Upper lobe of left lung (tissue), 6 donors: ENCODE measurements at places on chromosomes 12 and 14. TPM values are rescaled to one million over a fixed set of nuclear protein-coding genes. Genes with fewer than 3 reads are reported as not detected.

GRCh38 chr14:24925771-24926374 lies 124.1 kb downstream of the STXBP6 start:
- no peak overlapping the region for H3K27ac ChIP-seq
- H3K27me3 ChIP-seq: no peaks in the 10 kb centered on the region
- no peak overlapping the region for H3K4me3 ChIP-seq
- no peak for DNase-seq
- H3K4me1 ChIP-seq: peaks cover 2% of the 10 kb centered on the region

- H3K4me3 ChIP-seq: no peak overlapping the region
- H3K36me3 ChIP-seq: no peaks in the 10 kb centered on the region
- no peaks in the 10 kb centered on the region for H3K4me1 ChIP-seq
- H3K27ac ChIP-seq: no peak overlapping the region
- H3K27me3 ChIP-seq: no peaks in the 10 kb centered on the region
- no peak for DNase-seq
Measured at GRCh38 chr12:129145381-129145780, 292.1 kb downstream of the GLT1D1 start.

DNA sequence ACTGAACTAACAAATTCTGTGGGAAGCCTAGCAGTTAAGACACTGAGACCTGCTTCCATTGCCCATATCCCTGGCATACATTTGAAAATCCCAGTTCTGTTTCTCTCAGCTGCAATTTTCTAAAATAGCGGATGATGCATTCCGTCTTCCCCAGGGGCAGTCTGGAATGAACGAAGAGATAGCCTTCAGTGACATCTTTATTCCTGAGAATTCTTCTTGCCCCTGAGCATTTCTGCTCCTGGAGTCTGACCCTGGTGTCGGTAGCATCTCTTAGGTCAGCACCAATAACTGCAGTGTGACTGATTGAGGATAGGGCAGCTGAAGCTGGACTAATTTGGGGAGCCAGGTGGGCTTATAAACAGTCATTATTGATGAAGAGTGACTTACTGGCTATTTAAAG lies 552.5 kb downstream of the DIO2 start:
- no peak for DNase-seq
- H3K4me1 ChIP-seq: no peaks in the 10 kb centered on the region

PTCSC3 gene
- total RNA-seq: not detected

GRCh38 chr12:31234955-31235867 lies 90.7 kb downstream of the SINHCAF start:
- H3K27me3 ChIP-seq: no peaks in the 10 kb centered on the region
- no peak overlapping the region for H3K27ac ChIP-seq
- no peaks in the 10 kb centered on the region for H3K36me3 ChIP-seq
- H3K4me3 ChIP-seq: no peak overlapping the region

DNA sequence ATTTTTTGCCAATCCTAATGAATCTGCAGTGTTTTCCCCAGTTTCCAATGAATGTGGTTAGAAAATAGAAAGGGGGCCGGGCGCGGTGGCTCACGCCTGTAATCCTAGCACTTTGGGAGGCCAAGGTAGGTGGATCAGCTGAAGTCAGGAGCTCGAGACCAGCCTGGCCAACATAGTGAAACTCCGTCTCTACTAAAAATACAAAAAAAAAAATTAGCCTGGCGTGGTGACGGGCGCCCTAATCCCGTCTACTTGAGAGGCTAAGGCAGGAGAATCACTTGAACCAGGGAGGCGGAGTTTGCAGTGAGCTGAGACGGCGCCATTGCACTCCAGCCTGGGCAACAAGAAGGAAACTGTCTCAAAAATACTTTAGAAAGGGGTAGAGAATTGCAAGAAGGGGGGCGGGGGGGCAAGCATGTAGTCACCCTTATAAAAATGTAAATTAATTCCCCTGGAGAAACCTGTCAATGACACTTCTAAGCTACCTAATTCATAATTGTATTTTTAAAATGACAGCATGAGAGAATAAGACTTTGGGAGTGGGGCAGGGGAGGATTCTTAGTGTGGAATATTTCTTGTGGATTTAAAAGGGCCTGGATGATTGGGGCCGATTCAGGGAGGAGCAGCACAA lies 1.7 kb downstream of the KLHDC2 start:
- peak; percentile 38 for DNase-seq
- peak overlapping the region; percentile 99 for H3K4me3 ChIP-seq
- peaks cover 7% of the 10 kb centered on the region for H3K36me3 ChIP-seq
- peaks cover 24% of the 10 kb centered on the region for H3K4me1 ChIP-seq
- H3K27me3 ChIP-seq: no peaks in the 10 kb centered on the region
- peak overlapping the region; percentile 93 for H3K27ac ChIP-seq

GRCh38 chr12:66663611-66664010 lies 15.3 kb downstream of the GRIP1 start:
- no peak for DNase-seq
- H3K27me3 ChIP-seq: no peaks in the 10 kb centered on the region
- H3K4me1 ChIP-seq: no peaks in the 10 kb centered on the region
- no peaks in the 10 kb centered on the region for H3K36me3 ChIP-seq

KRT72 gene
- 0.37 TPM for total RNA-seq

- no peaks in the 10 kb centered on the region for H3K27me3 ChIP-seq
- H3K4me1 ChIP-seq: no peaks in the 10 kb centered on the region
- DNase-seq: no peak
- no peak overlapping the region for H3K4me3 ChIP-seq
- H3K36me3 ChIP-seq: peaks cover 96% of the 10 kb centered on the region
Measured at GRCh38 chr14:100350986-100351385, 27.8 kb downstream of the SLC25A47 start.

- H3K4me3 ChIP-seq: no peak overlapping the region
- H3K36me3 ChIP-seq: no peaks in the 10 kb centered on the region
- no peaks in the 10 kb centered on the region for H3K27me3 ChIP-seq
- no peaks in the 10 kb centered on the region for H3K4me1 ChIP-seq
Measured at GRCh38 chr12:128025589-128026245, 241.3 kb upstream of the TMEM132C start.

FAM181A gene
- total RNA-seq: 13.4 TPM

DNA sequence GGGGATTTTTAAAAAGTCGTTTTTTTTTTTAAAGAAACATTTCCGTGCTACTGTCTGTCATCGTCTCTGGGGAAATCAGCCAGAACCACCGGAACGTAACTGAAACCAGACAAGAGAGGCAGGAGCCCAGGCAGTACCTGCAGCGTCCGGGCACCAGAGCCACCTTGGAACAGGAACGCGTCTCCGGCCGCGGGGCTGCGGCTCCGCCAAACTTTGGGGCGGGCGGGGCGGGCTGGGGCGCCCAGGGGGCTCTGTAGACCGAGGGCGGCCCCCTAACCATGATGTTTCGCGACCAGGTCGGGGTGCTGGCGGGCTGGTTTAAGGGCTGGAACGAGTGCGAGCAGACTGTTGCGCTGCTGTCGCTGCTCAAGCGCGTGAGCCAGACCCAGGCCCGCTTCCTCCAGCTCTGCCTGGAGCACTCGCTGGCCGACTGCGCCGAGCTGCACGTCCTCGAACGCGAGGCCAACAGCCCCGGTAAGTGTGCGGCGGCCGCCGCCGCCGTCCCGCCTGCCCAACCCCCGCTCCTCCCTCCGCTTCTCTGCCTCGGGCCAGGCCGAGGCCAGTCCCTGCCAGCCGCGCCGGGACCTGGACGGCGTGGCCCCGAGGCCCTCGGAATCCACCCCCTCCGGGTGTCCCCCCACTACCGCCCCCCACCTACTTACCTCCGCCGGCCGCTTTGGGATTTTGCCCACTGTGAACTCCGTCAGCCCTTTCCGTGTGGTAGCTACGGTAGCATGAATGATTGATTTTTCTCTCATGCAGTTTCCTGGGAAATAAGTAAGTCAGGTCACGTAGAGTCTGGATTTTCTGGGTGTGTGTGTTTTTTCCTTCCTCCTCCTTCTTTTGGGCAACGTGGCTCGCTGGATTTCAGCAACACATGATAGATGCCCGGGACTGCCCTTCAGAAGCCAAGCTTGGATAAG lies 972 bp downstream of the SAMD4A start:
- DNase-seq: peak; percentile 44
- no peaks in the 10 kb centered on the region for H3K27me3 ChIP-seq
- H3K4me3 ChIP-seq: peak overlapping the region; percentile 50

- H3K4me3 ChIP-seq: no peak overlapping the region
- no peak overlapping the region for H3K27ac ChIP-seq
- H3K4me1 ChIP-seq: no peaks in the 10 kb centered on the region
- DNase-seq: no peak
- no peaks in the 10 kb centered on the region for H3K27me3 ChIP-seq
Measured at GRCh38 chr14:92955381-92955780, 32.4 kb downstream of the CHGA start.

KRT77 gene
- total RNA-seq: not detected

GRCh38 chr14:92866901-92867865 lies 55.8 kb upstream of the CHGA start:
- peak; percentile 40 for DNase-seq
- H3K36me3 ChIP-seq: no peaks in the 10 kb centered on the region
- no peak overlapping the region for H3K4me3 ChIP-seq
- H3K27me3 ChIP-seq: no peaks in the 10 kb centered on the region
- H3K27ac ChIP-seq: no peak overlapping the region
- no peaks in the 10 kb centered on the region for H3K4me1 ChIP-seq

DNA sequence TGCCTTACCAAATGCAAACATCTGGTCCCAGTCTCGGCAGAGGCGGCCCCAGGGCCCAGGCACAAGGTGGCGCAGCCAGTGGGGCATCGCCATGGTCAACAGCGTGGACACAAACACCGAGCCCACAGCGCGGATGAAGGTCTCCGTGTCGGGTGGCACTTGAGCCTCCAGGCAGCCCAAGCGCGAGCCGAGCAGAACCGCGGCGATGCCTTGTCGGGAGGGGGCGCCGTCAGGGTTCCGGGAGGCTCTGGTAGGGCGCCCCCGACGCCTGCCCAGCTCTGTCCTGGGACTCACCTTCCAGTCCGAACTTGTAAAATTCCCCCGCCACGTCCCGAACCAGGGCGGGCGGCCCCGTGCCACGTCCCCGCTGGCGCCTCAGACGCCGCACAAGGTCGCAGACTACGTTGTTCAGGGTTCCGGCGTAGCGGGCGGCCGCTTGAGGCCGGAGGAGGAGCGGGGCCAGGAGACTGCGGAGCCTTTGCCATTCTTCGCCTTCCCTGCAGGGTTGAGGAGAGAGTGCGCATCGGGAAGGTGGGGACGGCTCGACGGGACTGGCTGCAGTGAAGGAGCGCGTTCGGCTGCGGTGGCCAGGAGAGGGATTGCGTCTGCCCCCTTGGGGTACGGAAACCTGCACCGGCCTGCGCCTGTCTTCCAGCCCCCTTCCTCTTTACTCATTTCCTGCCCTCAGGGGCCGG lies 1.7 kb downstream of the CYP27B1 start:
- H3K4me3 ChIP-seq: peak overlapping the region; percentile 51
- H3K4me1 ChIP-seq: peaks cover 26% of the 10 kb centered on the region
- H3K27ac ChIP-seq: no peak overlapping the region

- no peak overlapping the region for H3K27ac ChIP-seq
- no peaks in the 10 kb centered on the region for H3K36me3 ChIP-seq
- no peaks in the 10 kb centered on the region for H3K4me1 ChIP-seq
- no peaks in the 10 kb centered on the region for H3K27me3 ChIP-seq
Measured at GRCh38 chr12:103250487-103250886, 245.3 kb downstream of the C12orf42 start.

MNAT1 gene
- 66.0 TPM for total RNA-seq

DNA sequence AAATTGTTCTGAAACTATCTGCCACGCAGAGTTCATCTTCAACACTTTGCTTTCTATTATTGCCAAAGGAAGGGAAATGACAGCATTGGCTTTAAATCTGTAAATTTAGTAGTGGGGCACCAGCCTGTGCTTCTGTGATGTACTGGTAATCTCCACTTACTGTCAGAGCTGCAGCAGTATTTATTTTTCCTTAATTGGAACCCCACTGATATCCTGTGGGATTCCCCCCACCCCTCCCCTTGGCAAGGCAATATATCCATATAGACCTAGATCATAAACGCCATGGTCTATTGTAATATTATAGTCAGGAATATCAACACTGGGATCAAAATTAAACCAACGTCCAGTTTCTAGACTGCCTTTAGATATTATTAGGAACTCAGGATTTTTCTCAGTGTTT lies 96.7 kb downstream of the RMST start:
- no peak overlapping the region for H3K4me3 ChIP-seq
- no peak overlapping the region for H3K27ac ChIP-seq
- H3K4me1 ChIP-seq: peaks cover 8% of the 10 kb centered on the region
- H3K27me3 ChIP-seq: no peaks in the 10 kb centered on the region

DNA sequence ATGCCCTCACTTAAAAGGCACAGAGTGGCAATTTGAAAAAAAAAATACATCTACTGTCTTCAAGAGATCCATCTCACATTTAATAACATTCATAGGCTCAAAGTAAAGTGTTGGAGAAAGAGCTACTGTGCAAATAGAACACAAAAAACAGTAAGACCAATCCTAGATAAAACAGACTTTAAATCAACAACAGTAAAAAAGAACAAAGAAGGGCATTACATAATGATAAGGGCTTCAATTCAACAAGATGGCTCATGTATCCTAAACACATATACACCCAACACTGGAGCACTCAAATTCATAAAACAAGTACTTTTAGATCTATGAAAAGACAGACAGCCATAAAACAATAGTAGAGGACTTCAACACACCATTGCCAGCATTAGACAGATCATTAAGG lies 93.6 kb upstream of the PCED1B start:
- H3K4me3 ChIP-seq: no peak overlapping the region
- no peaks in the 10 kb centered on the region for H3K4me1 ChIP-seq
- no peaks in the 10 kb centered on the region for H3K27me3 ChIP-seq
- DNase-seq: no peak

- H3K27me3 ChIP-seq: no peaks in the 10 kb centered on the region
- H3K36me3 ChIP-seq: no peaks in the 10 kb centered on the region
- H3K27ac ChIP-seq: no peak overlapping the region
- DNase-seq: no peak
- no peak overlapping the region for H3K4me3 ChIP-seq
Measured at GRCh38 chr12:85006206-85006605, 29.9 kb downstream of the TSPAN19 start.

TBC1D30 gene
- 18.0 TPM for total RNA-seq

DNA sequence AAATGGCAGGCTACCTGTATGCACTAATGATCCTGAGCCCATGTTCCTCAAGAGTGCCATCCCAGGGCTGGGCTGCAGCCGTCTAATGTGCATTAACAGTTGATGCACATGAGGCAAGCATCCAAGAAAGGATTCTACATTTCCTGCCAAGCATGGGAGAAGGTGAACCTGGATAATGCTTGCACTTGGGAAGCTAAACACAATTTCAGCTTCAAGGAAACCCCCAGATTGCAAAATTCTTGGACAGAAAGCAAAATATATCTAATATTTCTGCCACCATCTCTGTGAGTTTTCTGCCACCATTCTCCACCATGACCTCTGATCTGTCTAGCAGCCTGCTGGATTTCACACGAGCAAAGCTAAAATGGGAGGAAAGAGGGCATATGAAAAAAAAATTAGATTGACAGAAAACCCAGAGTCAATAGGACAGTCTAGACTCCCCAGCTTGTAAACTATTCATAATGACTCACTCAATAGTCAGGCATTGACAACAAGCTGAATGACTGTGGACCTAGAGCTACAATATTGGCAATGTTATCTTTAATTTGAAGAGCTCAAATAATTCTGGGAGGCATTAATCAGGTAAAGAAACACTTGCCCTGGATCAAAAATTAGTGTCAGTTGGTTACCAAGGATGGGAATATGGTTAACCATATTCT lies 91.9 kb upstream of the BCL2L14 start:
- no peak for DNase-seq
- no peaks in the 10 kb centered on the region for H3K4me1 ChIP-seq
- no peaks in the 10 kb centered on the region for H3K27me3 ChIP-seq
- H3K4me3 ChIP-seq: no peak overlapping the region
